Brain (organoid and tissue), 16 donors: ENCODE measurements at places on chromosomes 13 and 19.

DNA sequence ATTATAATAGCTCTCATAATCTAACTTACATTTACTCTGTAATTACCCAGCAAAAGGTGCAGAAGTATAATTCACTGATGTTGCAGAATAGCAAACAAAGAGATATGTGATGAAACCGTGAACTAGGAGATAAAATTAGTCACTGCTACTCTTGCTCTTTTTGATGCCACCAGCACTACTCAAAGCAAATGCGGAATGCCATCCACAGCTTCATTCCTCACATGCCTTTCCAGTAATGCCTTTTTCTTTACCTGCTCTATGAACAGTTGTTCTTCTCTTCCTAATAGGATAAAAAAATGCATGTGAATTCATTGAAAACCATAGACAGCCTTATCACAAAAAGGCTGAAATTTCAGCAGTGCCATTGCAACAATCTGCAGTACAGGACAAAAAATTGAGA is 1129.5 kb downstream of the DIAPH3 start:
- no peak for DNase-seq

DNA sequence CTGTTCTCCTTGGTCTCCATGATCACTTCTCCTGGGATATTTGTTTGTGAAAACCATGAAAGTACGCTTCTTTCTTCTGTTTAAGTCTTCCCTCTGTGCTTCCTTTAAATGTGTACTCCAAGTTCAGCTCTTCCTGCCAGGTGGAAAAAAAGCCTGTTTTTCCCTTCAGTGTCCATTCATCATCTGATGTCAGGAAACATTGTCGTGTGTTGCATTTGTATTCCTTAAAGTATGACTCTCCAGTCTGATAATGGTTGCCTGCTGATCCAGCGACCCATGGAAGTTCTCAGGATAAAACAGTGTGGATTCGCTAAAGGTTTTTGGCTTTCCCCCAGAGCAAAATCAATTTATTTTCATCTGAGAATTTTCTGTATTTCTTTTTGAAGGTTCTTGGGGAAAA is 22.3 kb downstream of the SACS start:
- DNase-seq: peak; percentile 20

DNA sequence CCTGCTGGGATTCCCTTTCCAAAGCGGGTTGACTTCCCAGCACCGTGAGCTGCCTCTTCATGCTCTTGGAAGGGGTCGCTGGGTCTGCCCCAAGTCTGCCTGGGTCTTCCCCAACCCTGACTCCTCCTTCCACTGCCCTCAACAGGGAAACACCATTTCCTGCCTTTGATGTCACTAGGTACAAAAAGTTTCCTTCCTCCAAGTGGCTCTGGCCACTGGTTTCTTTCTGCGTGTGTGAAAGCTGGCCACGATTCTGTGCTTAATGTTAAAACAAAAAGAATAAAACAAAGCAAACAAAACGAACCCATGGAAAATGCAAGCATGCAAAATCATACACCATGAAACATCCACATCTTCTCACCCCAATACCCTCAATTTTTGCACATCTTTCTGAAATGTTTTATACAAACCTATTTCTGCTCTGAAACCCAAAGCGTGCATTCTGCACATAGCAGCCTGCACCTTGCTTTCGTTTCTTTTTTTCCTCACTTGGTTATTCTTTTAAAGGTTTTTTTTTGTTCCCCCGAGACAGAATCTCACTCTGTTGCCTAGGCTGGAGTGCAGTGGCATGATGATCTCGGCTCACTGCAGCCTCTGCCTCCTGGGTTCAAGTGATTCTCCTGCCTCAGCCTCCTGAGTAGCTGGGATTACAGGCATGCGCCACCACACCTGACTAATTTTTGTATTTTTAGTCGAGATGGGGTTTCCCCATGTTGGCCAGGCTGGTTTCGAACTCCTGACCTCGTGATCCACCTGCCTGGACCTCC is 12.5 kb upstream of the TNFSF9 start:
- no peak for DNase-seq

GRCh38 chr19:21202865-21203494 is 61.1 kb downstream of the ZNF431 start:
- peak; percentile 38 for DNase-seq

- no peak for DNase-seq
These were observed 97.0 kb upstream of the RNF113B start for GRCh38 chr13:98273824-98274742.

- no peak for DNase-seq
These were observed 3.9 kb upstream of the ATP11A start for GRCh38 chr13:112685896-112686295.

DNA sequence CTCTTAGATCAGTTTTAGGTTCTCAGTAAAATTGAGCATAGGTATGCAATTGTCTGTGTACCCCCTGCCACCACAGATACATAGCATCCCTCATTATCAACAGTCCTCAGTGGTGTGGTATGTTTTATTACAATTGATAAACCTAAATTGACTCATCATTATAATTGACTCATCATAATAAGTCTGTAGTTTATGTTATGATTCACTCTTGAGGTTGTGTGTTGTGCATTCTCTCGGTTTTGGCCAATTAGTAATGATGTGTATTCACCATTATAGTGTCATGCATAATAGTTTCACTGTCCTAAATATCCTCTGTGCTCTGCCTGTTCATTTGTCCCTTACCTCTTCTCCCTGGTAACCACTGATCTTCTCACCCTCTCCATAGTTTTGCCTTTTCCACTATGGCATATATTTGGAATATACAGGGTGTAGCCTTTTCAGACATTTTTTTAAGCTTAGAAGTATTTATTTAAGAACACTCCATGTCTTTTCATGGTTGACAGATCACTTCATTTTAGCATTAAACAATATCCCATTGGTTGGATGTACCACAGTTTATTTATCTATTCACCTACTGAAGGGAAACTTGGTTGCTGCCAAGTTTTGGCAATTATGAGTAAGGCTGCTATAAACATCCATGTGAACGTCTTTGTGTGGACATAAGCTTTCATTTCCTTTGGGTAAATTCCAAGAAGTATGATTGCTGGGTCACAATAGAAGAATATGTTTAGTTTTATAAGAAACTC is 1620.6 kb upstream of the MIR17HG start:
- DNase-seq: no peak

DNA sequence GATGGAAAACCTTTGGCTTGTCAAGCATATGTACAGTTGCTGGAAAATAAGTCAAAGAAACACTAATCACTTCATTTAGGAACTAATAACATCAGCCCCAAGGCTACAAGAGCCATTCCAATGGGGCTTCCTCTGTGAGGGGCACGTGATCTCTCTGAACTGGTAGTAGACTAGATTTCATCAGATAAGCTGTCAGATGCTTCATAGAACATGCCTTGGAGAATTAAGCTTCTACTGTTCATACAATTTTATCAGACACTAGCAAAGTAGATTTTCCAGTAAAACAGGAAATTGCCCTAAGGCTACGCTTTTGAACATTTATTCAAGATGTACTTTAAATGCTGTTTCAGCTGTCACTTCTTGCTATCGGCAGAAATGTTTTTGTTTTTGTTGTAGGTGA is 107.8 kb downstream of the EDNRB start:
- peak; percentile 30 for DNase-seq

DNA sequence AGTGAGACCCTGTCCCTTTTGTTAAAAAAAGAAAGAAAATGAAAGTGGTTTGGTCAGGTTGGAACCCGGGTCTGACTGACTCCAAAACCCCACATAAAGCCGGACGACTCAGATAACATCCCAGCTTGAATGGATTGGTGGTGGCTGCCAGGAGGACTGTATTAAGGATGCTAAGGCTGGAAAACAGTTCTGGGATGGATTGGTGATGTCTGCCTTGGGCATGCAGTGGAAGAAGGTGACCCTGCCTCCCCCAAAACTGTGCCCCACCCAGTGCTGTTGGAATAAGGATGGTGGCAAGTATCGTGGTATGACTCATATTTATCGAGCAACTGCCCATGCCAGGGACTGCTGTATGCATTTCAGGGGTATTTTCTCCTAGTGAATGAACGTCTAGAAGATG is 18.5 kb upstream of the COLGALT1 start:
- DNase-seq: no peak

- no peak for DNase-seq
These were observed 14.0 kb downstream of the ELL start for GRCh38 chr19:18507727-18508440.

- DNase-seq: peak; percentile 7
These were observed 1.7 kb upstream of the KLK12 start for GRCh38 chr19:51036519-51036918.
